ENCODE measurements at places on chromosomes 16 and 17.

DNA sequence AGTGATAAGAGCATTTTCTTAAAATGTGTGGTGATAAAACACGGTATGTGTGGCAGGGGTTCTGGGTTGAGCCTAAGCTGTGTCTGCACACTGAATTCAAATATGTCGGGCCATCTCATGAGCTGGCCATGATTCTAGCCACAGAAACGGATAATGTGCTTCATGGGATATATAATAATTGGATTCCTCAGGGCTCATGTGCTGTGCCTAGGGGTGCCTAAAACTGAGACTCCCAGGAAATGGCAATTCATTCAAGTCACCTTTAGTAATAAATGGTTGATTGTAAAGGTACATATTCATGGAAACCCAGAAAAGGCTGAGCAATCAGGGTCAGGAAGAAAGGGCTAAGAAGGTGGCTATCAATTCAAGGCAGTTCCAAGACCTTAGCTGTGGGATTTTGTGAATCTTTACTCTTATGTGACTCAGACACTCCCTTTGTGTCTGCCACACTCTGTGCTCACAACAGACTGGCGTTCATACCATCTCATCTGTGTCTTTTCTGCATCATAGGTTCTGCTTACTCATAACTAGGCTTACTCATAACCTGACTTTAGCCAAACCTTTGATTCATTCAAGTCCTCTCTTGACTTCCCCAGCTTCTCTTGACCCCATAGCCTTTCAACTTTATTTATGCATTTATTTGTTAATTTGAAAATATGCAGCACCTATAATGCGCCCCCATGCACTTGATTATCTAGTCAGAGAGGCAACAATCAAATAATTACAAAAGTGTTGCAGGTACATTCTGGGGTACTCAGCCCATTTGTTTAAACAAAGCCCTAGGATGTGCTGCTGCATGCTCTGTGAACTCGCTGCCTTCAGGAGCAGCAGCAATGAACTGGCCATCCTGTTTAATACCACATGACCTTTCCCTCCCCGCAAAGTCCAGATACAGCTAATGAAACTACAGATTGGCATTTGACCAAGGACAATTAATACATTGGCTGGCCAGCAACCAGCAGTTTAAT lies 28.4 kb upstream of the MED13 start:
- no peak for DNase-seq

DNA sequence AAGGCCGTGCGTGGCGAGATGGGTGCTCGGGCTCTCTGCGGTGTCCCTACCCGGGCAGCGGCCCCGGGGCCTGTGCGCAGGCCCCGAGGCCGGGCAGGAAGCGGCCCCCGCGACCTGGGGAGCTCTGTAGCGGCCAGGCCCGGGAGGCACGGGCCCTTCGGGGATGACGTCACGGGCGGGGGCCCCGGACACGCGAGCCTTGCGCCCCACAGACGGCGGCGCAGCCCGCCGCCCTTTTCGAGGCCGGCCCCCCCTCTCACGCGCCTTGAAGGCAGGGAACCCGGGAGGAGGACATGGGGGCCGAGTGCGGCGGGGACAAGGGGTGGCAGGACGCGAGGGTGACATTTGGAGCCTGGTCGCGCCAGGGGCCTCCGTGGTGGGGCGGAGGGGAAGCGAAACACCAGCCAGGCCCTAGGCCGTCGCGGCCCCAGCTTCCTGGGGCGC lies 1.1 kb downstream of the RAI1 start:
- peak; percentile 62 for DNase-seq

- no peak for DNase-seq
These were observed 62.7 kb downstream of the SNX20 start for GRCh38 chr16:50618238-50618918.

DNA sequence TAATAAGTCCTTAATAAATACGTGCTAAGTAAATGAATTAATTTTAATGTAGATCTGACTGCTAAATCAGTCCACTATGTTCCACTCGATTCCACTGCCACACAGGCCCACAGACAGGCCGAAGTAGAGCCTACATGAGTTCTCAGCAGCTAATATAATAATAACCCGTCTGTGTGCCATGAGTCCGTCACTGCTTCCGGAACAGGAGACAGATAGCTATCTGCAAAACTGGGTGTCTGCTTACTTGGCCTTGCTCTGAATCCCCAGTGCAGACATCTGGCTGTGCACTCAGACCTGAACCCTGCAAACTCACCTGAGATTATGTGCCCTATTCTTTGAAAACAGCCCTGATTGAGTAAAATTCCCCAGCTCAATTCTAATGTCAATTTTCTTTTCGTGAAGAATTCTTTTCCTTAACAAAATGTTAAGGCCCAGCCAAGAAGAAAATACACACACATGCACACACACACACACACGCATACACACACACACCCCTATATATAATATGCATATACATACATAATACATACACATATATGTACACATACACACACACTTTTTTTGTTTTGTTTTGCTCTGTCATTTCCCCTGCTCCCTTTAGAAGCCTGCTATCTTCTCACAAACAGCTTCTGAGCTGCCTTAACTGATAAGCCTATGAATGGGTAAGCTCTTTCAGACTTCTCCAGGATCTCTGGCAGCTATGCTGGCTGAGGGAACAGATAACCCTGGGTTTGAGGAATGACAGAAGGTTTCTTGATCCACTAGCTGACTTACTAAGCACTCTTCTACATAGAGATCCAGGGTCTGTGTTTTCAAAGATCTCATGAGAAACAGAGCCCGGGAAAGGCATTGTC lies 39.8 kb upstream of the TOM1L1 start:
- DNase-seq: no peak

DNA sequence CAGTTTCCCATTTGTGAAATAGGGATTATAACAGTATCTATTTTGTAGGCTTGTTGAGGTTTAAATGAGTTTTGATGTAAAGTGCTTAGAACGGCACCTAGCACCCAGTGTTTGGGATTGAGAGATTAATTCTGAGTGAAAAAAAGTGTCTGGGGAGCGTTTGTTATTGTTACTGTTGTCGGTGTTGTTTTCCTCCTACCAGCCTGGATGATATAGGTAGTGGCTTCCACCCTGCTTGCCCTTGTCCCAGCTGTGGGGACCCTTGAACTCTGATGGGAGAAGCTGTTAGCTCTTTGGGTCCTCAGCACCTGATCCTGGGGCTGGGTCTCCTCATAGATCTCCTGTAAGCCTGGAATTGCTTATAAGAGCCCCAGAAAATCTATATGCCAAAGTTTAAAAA lies 4.9 kb downstream of the FMNL1 start:
- DNase-seq: no peak

DNA sequence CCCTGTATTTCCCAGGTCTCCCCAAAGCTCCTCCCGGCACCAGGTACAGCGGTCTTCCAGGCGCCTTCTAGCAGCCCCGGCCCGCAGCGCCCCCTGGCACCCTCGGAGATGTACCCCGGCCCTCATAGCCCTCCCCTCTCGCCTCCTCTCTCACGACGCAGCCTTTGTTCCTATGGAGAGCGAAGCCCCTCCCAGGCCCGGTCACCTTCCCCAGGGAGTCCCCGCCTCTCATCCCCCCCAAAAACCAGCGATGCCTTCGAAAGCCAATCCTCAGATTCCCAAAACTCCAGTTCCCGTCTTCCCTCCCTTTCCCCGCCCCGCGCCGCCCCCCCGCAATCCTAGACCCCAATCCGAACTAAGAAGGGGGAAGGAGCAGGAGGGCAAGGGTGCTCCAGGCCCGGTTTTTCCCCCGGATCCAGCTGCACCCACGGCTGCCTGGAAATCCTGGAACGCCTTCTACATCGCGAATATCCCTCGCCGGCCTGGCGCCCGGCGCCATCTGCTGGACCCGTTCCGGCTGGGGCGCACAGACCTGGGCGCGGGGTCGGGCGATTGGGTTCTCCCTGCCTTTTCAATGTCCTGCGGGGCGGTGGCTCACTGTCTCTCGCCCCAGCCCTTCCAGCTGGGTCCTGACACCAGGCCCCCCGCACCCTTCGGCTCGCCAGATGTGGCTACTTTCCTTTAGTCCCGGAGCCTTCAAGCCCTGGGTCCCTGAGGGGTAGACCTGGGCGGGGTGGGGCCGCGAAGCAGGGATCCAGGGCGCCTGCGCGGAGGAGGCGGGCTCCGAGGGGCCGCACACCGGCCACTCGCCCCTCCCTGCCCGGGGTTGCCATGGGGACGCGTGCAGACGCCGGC lies at the start of gene DNAH2:
DNAH2 (plus strand) TSS at position 844 of the 855 bp plus-strand sequence. CDS start 1,991 bp downstream, outside the sequence.
- peak; percentile 97 for DNase-seq

DNA sequence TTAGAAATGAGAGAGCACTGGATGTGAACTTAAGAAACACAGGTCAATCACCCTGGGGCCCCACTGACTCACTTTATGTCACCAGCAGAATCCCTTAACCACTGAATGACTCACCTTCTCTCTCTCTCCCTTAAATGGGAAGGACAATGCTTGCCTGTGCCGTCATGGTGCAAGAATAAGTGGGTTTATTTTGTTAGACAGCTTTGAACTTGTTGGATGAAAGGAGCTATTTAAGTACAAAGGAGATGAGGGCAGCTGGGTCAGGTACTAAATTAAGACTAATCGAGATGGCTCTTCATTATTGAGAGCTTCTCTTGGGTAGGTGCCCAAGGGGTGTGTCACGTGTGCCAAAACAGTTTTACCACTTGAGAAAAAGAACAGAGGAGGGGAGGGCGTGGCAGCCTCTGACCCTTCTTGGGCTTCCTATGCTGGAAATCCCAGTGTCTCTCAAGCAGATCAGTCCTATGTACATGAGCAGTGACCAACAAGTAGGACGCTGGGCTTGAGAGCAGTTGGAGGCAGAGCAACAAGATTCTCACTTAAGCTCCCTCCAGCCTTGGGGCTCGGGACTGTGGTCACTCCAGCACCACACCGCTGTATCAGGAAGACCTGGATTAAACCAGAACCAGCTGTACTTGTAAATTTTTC lies 6.7 kb upstream of the KRT31 start:
- peak; percentile 78 for DNase-seq

DNA sequence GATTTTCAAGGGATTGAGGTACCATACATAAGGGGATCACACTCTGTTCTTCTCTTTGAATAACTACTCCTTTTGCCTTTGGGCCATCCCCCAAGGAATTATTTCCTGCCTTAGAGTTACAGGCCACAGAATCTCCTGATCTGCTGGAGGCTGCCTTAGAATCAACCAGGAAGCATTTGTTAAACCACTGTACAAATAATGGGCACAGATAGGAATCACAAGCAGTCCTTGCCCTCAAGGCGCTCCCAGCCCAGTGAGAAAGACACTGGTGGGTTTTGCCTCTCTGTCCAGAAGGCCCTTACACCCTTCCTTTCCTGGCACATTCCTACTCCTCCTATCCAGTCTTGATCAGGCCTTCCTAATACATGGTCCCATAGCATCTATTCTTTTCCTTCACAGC lies 45.9 kb downstream of the MRTFB start:
- DNase-seq: no peak

DNA sequence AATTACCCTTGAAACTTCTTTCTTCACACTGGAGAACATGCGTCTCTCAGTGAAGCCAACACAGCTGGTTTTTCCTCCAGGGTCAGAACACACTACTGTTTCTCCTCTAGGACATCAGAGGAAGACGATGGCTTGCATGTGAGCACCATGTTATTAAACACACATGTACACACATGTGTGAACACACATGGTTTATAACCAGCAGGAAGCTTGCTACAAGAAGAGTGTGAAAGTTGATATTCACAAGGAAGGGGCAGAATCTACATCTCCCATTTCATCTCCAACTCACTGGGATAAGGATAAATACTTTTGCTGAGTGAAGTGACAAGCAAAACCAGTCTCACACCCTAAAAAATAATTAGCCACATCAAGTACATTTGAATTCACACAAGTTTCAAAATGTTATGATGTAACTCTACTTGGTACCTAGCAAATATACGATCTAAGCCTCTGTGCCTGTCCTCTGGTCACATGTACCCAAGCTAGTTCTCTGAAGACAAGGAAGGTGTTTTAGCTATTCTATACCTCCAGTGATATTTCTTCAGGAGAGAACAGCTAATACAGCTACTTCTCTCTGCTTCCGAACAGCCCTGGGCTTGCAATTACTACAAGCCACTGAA lies 127.7 kb downstream of the PARN start:
- DNase-seq: no peak

- DNase-seq: no peak
These were observed 191.8 kb downstream of the SNX29 start for GRCh38 chr16:12168074-12169000.

GRCh38 chr16:49556606-49557446 lies 183.2 kb downstream of the C16orf78 start:
- DNase-seq: peak; percentile 65

- no peak for DNase-seq
These were observed 5.8 kb downstream of the FBXL19 start for GRCh38 chr16:30929167-30929566.

DNA sequence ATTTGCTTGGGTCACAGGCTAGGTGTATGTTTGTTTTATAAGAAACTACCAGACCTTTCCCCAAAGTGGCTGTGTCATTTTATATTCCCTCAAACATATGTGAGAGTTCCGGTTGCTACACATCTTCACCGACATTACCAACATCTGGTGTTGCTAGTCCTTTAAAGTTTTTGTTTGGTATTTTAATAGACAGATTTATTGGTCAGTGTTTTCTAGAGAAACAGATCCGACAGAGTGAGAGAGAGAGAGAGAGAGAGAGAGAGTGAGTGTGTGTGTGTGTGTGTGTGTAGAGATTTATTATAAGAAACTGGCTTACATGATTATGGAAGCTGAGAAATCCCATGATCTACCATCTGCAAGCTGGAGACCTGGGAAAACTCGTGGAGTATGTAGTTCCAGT lies 31.0 kb downstream of the LDHD start:
- DNase-seq: no peak

GRCh38 chr16:90016339-90016950 lies 2.8 kb downstream of the DBNDD1 start:
- DNase-seq: no peak

- no peak for DNase-seq
These were observed 20.9 kb downstream of the TMEM11 start for GRCh38 chr17:21193031-21193430.

GRCh38 chr17:10018461-10018891 lies 113.4 kb upstream of the RCVRN start:
- DNase-seq: no peak

GRCh38 chr17:77208856-77209255 lies 68.1 kb downstream of the SEC14L1 start:
- DNase-seq: no peak

GRCh38 chr16:60392380-60392779 lies 1643.9 kb downstream of the CDH8 start:
- DNase-seq: no peak

DNA sequence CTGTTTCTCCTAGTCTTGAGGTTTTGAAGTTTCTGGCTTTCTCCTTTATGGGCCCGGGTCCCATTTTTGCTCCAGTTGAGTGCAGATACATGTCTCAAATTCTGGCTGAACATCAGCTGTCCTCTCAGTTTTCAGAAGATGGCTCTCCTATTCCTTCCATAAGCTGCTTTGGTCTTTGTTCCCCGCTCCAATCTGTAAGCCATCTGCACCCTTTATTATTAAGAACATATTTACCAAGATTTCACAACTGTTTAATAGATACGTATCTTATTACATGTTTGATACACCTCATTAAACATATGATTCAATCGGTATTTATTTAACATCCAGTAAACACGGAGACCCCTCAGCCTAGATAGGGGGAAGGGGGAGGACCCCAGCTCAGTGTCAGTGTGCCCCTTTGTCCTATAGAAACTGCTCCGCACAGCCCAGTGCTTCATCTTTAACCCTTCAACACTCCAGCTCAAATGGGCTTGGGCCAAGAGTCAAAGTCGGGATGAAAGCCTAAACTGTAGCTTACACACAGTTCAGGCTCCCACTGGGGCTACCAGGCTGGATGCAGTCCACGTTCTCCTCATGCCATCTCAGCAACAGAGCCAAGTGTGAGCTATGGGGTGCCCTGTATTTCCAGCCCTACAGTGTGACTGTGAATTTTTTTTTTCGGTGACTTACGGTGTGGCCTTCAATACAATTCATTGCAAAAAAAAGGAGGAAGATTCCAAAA lies 166.0 kb upstream of the ZFHX3 start:
- DNase-seq: no peak

GRCh38 chr16:74521691-74522090 lies 85.2 kb downstream of the GLG1 start:
- DNase-seq: peak; percentile 49
